MM.1S (cell line): ENCODE measurements at places on chromosomes 1 and 21.
A peak's percentile ranks its signal among the peaks of the same experiment; 100 is the strongest.

DNA sequence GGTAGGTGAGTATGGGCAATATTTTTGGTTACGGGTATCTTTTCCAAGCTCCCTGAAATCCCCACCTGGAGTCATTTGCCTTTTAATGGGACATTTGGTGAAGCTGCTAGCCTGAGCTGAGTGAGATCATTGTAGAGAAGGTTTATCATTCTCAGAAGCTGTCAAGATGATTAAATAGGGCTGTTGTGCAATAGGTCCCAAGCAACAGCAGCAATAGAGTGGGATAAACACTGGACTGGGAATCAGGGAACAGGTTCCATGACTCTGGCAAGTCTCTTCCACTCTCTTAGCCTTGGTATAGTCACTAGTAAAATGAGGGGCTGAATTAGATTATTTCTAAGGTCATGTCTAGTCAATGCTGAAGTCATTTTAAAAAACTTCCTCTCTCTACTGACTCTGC, 30.3 kb upstream of the FAM78B start:
- DNase-seq = no peak

DNA sequence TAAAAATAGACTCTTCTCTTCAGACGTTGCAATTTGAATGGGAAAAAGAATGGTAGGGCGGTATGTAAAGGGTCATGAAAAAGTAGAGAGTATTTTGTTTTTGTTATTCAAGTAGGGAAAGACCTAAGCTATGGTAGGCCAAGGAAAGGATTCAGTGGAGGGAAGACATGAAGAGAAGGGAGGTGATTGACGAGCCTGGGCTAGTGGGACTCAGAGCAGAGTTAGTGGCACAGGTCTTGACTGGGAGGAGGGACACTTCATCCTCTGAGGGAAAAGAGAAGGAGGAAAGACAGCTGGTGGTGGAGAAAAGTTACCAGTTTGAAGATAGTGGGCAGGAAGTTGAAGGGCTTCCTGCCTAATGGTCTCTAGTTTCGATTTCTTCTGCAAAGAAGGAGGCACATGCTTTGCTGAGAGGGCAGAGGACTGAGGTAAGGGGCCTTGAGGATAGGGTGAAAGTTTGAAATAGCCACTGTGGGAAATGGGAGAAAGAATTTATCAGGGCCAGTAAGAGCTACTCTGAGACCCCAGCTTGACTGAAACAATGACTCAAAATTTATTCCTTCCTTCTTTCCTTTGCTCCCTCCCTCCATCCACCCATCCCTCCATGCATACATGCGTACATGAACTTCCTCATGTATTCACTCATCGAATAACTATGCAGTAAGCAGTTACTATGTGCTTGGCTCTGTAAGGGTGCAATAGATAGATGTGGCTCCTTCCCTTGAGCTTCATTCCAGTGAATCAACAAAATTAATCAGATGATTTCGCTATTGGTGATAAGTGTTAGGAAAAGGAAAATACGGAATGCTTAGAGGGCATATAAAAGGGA, 4.2 kb downstream of the CD48 start:
- peak; percentile 77 for DNase-seq

DNA sequence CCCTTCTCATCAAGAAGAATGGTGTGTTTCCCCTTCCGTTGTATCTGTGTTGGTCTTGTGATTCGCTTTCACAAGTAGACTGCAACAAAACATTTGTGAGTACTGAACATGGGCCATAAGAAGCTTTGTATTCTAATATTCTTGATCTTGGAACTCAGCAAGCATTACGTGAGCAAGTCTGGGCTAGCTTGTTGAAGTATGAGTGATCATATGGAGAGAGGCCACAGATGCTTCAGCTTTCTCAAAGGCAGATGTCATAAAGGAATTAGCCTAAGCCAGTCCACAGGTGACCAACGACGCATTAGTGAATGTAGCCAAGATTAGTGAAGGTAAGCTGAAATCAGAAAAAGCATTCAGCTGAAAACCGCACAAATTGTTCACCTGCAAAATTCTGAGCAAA, 609.6 kb upstream of the NEGR1 start:
- DNase-seq = no peak

DNA sequence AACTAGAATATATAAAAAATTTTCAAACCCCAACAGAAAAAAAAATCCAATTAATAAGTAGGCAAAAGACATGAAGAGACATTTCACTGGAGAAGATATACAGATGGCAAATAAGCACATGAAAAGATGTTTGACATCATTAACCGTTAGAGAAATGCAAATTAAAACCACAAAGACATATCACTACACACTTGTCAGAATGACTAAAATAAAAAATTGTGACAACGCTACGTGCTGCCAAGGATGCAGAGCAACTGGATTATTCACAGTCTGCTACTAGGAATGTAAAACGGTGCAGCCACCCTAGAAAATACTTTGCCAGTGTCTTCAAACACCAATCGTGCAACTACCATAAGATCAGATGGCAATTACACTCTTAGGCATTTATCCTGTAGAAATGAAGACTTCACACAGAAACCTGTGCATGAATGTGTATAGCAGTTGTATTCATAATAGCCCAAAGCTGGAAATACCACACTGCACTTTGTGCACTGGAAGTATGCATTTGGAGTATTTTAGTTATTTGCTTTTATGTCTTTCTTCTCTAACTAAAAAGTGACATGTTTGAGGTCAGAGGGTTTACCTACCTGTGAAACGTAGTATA, 75.3 kb upstream of the PALMD start:
- DNase-seq = no peak

DNA sequence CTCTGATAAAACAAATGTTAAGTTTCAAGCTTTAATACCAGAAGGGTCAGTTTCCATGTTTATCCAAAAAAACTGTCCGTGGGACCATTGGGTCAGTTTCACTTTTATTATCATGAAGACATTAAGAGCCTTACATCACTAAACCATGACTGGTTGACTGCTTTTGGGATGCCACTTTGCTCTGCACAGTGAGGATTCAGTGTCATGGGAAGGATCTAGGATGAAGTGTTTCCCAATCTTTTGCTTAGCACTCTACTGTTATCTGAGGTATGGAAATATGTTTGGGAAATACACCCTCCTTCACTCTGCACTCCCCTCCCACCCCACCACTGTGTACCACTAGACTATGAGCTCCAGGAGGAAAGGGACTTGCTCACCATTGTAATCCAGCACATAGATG, 16.3 kb downstream of the RPS6KC1 start:
- no peak for DNase-seq

DNA sequence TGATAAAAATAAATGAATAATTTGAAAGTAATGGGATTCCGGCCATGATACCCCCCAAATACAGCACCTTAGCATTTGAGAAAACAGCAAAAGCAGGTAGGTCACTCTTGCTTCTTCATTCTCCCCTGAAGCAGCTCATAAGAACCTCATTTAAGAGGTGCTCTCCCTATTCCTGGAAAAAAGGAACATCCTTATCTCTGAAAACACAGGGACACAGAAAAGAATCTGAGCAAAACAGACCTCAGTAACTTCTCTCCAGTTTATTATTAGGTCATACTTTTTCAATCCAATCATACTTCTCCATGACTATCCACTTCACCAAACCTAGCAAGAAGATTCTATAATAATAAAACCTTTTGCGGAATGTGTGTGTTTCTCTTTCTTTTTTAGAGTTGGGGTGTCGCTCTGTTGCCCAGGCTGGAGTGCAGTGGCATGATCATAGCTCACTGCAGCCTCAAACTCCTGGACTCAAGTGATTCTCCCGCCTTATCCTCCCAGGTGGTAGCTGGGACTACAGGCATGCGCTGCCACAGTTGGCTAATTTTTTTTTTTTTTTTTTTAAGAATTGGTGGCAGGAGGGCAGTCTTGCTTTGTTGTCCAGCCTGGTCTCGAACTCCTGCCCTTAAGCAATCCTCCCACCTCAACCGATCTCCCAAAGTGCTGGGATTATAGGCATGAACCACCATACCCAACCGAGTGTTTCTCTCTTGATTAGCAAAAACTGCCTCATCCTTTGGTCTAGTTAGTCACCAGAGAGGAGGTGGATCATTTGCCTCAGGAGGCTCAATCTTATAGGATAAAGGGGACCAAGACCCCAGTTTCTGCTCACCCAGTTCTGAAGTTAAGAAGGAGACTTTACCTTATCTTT, 10.6 kb upstream of the TRIM33 start:
- DNase-seq = no peak

DNA sequence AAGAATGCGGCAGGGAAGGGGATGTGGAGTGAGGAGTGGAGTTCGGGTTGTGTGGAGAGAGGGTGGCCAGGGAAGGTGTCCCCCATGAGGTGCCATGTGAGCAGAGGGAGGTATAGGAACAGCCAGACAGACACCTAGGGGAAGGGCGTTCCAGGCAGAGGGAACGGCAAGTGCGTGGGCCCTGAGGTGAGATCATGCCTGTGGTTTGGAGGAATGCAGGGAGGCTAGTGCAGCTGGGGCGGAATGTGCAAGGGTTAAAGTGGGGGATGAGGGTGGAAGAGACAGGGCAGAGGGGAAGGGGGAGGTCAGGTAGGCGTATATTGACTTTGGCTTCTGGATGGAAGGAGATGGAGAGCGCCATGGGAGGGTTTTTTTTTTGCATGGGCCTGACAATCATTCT, 31.6 kb upstream of the PADI6 start:
- DNase-seq = no peak

DNA sequence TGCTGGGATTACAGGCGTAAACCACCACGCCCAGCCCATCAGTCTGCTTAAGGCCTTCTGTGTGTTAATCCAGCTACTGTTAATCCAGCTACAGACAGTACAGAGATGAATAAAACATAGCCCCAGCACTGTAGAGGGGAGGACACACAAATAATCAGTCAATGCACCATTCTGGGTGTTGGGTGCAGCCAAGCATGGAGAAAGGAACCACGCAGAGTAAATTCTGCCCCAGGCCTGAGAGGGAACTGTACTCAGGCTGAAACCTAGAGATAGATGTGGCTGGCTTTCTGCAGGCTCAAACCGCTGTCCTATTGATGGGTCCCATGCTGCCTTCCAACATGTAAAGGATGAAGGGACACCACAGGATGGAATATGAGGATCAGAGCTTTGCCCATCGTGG, 136.8 kb upstream of the IGSF21 start:
- DNase-seq = no peak

- no peak for DNase-seq
Measured at GRCh38 chr1:91582431-91582921, 81.8 kb downstream of the CDC7 start.

DNA sequence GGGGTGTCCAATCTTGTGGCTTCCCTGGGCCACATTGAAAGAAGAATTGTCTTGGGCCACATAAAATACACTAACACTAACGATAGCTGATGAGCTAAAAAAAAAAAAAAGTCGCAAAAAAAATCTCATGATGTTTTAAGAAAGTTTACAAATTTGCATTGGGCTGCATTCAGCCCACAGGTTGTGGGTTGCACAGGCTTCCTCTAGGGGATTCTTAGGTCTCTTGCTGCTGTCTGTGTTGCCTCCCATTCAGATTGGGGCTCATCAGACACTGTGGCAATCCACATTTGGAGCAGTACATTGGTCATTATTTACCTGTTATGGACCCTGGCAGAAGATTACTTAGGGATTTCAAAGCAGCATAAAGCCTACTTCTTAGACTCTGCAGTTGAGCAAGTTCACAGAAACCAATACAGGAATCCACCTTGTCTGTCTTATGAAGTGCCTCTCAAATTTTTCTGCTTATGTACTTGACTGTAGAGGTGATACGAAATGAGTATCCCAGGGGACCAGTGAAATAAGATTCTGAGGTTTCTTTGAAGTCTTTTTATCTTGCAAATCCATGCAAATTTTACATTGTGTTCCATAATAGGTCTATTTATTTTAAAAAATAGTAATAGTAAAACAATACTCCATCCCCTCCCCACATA, 205.5 kb downstream of the RPS6KC1 start:
- DNase-seq = no peak

DNA sequence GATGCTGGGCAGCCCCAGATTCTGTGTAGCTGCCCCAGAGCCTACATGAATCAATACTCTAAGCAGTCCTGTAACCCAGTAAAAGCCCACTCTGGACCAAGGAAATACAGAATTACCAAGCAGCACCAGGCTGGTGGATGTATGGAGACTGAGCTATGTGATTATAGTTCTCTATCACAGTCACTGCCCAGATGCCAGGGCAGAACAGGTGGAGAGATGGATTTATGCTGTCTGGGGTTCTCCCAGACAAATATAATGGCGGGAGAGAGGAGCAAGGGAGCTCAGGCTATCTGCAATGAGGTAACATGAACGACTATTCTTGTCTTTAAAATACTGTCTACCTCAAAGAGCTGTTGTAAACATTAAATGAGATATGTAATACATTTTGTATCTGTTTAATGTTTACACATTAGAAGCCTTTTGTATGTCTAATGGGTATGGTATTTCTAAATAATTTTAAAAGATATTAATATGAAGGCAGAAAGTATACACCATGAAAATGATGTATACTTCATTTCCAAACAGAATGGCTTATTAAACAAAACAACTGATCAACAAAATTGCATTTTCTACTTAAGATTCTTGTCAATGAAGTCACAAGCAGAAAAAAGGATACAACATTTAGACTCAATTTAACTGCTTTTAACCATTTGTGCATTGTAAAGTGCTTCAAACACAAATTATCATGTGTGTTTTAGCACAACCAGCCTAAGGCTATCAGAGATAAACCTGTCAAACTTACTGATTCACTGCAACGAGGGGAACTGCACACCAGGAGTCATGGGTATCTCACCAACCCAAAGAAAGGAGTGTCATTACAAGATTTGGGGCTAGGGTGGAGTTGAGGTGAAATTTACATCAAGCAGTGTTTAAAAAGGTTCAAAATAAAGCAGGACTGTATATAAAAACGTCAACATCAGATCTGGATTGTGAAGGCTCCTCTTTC, 3.0 kb downstream of the SDE2 start:
- no peak for DNase-seq

GRCh38 chr1:177008653-177009052, 155.9 kb downstream of the ASTN1 start:
- DNase-seq = no peak

- no peak for DNase-seq
Measured at GRCh38 chr1:22275626-22276395, 132.9 kb upstream of the WNT4 start.

DNA sequence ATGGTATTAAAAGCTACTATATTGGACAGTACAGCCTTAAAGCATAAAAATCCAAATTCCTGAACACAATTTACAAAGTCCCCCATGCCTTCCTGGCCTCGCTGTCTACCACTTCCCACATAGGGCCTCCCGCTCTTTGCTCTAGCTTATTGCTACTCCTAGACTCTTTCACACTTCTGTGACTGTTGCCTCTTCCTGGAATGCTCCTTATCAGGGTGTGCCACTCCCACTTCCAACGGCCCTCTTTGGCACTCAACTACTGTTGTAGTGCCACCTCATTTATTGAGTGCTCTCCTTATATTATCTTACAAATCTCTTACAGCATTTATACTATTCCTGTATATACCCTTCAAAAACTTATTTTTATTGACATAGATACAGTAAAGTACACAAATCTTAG, 4.8 kb downstream of the SARS1 start:
- no peak for DNase-seq

GRCh38 chr1:235648407-235648907, 1.1 kb downstream of the GNG4 start:
- no peak for DNase-seq

- DNase-seq = peak; percentile 75
Measured at GRCh38 chr1:84582802-84583587, 8.8 kb upstream of the CTBS start.

- DNase-seq = no peak
Measured at GRCh38 chr1:203036135-203036534, 9.8 kb downstream of the PPFIA4 start.

- DNase-seq = no peak
Measured at GRCh38 chr21:42013931-42014330, 3.8 kb upstream of the ZBTB21 start.
